ENCODE measurements at places on chromosomes 7 and 10.

DNA sequence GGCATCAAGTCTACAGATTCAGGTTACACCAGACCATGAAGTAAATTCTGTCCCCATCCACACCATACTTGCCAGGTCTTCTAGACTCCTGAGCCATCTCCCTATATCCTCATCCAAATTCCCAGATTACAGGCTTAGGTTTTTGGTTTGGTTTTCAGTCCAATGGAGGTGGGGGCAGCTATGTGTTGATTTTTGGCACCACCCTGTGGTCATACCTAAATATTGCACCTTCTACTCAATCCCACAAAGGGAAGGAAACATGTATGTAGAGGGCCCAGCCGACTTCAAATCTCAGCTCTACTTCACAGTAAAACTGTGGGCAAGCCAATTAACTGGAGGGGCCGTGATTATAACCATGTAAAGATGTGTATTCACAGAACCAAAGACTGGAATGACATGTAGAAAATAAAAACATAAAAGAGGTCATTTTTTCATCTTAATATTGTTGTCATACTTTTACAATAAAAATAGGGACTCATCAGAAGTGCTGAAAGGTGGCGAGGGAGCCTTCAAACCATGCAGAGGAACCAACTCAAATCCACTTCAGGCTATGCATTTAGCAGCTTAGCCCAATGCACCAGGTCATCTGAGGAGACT, 19.8 kb downstream of the ERCC6 start:
- DNase-seq = no peak

DNA sequence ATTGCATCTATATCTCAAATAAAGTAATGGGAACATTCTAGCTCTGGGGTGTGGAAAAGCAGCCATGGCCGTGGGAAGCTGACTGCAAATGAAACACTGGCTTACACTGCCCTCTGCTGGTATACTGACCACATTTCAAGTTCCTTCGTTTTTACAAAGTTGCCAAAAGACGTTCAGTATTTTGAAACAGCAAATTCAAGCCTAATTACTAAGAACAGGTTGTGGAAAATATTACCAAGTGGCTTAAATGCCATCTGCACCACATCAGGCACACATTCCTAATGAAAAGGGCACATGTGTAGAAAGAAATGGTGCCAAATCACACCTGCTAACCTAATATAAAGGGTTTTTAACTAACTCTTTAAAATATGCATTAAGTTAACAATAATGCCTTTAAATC, 83.9 kb downstream of the JAZF1 start:
- peak; percentile 40 for DNase-seq

DNA sequence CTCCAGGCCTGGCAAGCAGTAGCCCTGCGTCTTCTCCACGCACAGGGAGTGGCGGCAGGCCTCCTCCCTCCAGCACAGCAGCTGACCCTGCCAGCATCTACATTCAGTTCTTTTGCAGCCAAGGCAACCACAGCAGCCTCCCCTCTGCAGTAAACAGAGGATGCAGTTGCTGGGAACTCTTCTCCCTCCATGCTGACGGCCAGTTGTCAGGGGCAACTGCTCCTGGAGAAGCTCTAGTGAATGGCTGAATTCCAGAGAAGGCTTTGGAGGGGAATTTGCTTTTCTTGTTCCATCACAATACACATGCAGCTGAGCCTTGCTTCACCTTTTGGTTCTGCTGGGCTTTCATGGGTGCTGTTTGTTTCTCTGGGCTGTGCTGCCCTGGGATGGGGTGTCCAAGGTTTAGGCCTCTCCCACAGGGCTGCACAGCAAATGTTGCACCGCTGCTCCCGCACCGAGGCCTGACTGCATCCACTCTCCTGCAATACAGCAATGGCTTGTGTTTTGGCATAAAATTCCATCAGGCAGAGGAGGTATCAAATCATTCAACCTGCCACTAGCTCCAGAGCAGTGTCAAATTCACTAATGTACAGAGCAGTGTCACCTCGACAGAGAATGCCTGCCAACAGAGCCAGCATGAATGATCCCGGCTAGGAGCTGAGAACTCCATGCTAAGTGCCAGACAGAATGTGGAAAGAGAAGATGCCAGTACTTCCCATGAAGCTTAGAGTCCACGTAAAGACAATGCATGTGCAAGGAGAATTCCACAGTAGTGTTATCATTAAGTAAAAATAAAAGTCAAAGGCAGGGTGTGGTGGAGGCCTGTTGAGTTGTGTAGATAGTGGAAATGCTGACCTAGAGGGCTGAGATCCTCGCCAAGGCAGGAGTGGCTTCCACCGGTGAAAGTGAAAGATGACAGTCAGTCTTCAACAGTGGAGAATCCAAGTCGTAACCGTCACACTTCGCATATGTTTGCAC, 399.6 kb downstream of the DPP6 start:
- DNase-seq = no peak

DNA sequence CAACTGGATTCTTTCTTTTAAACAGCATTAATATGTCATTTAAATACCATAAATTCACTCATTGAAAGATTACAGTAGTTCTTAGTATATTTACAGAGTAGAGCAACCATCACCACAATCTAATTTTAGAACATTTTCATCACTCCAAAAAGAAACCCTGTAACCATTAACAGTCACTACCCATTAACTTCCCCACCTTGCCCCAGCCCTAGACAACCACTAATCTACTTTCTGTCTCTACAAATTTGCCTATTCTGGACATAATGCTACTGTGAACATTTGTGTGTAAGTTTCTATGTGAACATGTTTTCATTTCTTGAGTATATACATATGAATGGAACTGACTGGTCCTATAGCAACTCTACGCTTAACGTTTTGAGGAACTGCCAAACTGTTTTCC, 42.4 kb downstream of the P4HA1 start:
- DNase-seq = peak; percentile 31

DNA sequence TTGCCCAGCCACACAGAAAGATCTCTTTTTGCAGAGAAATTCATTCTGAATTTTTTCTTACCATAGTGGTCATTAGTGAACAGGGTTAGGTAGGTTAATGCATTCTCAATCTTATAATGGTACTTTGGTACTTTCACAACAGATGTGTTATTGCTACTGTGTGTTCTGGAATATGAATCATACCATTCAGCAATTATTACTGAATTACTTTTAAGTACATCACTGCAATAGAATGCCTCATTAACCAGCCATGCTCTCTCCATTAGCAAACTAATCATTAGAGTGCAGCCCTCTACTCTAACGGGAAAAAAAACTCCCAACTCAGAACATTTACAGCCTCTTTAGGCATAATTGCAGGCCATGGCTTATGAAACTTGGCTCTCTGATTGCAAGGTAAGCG, 102.1 kb downstream of the DOCK4 start:
- DNase-seq = no peak

DNA sequence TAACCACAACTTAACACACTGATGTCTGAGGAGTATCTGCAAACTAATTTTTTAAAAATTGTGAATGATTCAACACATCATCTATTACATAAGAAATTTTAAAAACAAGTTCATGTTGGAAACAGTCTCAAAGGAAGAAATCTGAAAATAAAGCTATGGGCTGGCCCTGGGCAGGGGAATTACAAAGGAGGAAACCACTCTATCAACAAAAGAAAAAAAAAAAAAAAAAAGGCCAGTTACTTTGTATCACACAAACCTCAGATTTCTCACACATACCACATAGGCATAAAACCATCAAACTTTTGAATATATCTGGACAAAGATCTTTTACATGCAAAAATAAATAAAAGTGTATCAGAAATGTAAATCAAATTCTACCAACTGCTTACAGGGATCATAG, 20.8 kb downstream of the TIAL1 start:
- no peak for DNase-seq

DNA sequence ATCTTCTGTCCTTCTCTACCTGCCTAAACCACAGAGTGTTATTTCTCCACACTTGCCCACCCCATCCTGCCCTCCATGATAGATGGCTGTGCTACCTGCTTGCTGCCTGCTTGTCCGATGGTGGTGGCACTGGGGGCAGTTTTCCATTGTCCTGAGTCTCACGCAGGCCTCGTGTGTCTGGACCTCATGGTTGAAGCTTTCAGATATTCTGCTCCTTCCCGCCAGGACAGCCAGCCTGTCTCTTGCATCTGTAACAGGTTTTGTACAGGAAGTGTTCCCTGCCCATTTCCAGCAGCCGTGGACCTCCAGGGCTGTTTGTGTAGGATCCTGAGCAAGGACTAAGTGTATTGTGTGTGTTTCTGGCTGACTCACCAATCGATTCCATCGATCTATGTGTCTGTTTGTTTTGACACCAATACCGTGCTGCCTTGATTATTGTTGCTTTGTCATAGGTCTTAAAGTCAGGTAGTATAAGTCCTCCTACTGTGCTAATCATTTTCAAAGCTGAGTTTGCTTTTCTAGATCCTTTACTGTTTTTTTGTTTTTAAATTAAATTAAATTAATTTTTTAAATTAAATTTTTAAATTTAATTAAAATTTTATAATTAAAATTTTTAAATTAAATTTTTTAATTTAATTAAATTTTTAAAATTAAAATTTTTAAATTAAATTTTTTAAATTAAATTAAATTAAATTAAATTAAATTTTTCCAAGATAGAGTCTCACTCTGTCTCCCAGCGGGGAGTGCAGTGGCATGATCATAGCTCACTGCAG, 8.5 kb downstream of the IL15RA start:
- DNase-seq = no peak

DNA sequence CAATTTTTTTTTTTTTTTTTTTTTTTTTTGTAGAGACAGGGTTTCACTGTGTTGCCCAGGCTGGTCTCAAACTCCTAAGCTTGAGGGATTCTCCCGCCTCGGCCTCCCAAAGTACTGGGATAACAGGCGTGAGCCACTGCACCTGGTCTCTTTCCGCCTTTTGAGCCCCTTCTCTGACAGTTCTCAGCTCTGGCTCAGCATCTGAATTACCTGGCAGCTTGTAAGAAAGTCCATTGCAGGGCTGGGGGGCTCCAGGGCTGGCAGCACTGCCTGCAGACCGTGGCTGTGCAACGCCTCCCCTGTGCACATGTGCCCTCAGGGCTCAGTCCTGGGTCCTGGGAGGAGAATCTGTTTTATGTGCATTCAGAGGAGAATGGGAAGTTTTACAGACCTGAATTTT, 37.6 kb downstream of the VWA2 start:
- no peak for DNase-seq

DNA sequence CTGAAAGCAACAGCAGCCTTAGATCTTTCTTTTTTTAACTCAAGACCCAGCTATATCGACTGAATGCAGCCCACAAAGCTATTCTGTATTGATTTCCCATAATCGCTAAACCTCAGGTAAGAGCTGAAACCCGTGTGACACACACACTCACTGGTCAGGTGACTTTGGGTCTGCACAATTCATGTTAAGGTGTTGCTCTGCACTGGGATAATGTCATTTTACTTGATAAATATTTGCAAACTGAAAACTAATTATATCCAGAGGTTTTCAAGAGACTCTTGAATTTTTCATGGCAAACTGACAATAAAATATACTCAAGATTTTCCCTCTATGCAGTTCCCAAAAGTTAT, 33.1 kb downstream of the SCRN1 start:
- DNase-seq = no peak

GRCh38 chr10:103837370-103838069, 17.9 kb downstream of the SH3PXD2A start:
- peak; percentile 37 for DNase-seq

DNA sequence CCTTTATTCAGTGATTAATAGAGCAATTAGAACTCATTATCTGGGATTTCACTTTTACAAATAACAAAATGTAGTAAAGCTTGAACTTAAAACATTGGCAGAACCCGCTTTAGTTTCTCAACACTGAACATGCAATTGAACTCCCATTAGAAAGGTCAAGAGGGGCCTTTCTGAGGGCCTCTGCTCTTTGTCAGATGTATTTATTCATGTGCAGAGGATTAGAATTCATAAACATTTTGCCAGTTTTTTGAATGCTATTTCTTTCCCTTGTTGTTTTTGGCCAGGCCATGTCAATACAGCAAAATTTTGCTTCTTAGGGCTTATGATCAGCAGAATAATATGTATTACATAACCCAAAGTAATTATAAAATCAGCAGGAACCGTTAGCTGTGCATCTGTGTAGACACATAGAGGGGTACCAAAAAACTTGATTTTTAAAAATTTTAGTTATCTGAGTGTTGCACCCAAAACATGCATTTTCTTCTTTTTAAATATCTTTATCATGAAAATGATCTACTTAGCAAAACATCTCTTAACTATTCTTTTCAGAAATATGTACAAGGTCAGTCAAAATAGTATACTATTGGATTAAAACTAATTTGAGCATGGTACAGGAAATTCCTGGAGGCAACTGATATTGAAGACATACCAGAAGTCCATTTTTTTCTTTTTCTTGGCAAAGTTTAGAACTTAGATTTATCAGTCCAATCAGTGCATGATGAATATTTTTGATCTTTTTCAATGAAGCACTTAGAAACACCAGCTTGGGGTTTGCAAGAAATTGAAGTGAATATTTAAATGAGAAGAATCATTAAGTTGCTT, 177.5 kb downstream of the TWIST1 start:
- no peak for DNase-seq

- DNase-seq = no peak
Observed at GRCh38 chr7:78022165-78022564, 223.6 kb downstream of the PHTF2 start.

DNA sequence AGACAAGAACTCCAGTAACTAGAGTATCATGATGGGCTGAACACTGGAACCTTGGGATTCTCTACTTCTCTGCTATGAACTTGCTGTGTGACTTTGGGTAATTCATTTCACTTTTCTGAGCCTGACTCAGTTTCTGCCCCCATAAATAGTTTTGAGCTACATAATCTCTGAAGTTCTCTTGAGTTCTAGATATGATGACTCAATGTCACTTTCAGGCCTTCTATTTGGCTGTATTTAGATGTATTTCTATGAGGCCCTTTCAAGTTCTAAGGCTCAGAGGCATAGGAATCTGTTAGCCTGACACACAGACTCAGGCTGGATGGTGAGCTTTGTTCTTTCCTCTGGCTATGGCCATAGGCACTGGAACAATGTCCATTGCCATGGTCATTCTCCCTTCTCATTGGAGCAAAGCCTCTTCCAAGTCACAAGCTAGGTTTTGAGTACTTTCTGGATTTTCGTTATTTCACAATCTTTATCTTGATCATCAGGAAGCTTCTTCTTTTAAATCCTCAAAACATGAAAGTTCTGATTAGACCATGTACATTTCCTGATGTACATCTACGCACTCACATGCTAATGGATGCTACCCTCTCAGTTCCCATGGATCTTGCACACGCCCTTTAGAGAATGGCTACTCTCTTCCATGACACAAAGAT, 101.6 kb downstream of the TES start:
- no peak for DNase-seq

DNA sequence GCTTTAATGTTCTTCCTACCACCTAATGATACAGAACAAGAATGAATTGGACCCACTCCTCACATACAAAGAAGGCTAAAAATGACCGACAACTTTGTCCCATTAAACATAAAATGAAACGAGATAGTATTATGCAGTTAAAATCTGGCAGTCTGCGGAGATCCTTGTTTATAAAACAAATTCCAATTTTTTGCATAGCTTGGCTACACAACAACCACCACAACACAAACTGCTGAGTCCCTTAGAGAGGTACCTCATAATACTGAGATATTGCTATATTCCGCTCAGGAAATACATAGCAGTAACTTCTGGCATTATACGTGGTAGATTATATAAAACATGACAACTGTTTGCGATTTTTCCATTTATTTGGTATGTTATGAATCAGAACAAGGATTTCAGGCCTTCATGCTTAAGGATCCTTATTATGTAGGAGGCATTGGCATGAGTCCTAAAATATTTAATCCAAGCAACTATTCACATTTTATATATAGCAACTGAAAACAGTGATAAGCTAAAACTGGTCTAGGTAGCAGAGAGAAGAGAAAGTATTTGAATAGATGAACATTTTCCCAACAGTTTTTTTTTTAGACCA, 96.0 kb downstream of the ANK3 start:
- DNase-seq = no peak
